ENCODE measurements at places on chromosomes 12 and 14. TPM values are rescaled to one million over a fixed set of nuclear protein-coding genes. Genes with fewer than 3 reads are reported as not detected.

Gene PRIM1
- total RNA-seq: 31.0 TPM

Gene SYNE3
- total RNA-seq: 1.2 TPM

Gene RAB35
- 37.5 TPM for total RNA-seq

Gene USP44
- total RNA-seq: 3.7 TPM

Gene HOXC10
- not detected for total RNA-seq

Gene TMEM179
- 42.0 TPM for total RNA-seq

Gene FSCB
- total RNA-seq: not detected

Gene RASAL1
- 4.9 TPM for total RNA-seq

Gene KRT79
- not detected for total RNA-seq

Gene OTX2
- total RNA-seq: 0.41 TPM
